ENCODE measurements at places on chromosomes 13 and 19.

GRCh38 chr19:18845961-18846360 lies 14.2 kb downstream of the UPF1 start:
- no peak for DNase-seq

DNA sequence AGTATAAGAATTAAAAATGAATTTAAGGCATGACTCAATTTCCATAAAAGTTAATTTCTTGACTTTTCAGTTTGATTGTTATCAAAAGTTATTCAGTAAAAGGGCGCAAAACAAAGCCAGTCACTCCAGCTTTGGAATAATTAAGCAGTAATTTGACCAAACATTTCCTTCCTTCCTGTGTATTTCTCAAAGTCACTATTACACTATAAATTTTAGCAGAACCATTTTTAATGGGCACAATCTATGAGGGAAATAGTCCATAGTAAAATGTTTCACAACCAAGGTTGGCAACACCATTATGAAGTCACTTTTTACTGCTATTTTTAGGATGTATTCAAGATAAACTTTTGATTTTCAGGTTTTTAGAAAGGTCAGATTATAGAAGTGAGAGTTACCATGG lies 91.0 kb downstream of the DACH1 start:
- no peak for DNase-seq

DNA sequence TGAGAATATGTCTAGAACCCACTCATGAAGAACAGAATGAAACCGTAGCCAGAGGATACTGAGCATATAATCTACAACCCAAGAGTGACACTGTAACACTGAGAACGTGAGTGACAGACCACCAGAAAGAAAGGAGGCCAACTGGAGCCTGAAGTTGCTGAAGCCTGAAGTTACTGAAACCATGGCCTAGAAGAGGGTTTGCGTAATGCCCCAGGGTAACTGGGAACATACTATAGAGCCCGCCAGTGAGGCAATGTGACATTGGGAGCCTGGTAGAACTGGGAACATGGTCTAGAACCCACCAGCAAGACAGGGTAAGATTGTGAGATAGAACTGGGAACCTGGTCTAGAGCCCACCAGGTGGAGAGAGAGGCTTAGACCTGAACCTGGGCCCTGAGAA lies 15.5 kb upstream of the TNFSF14 start:
- DNase-seq = no peak

GRCh38 chr13:33204130-33204927 lies 81.2 kb downstream of the STARD13 start:
- DNase-seq = no peak

DNA sequence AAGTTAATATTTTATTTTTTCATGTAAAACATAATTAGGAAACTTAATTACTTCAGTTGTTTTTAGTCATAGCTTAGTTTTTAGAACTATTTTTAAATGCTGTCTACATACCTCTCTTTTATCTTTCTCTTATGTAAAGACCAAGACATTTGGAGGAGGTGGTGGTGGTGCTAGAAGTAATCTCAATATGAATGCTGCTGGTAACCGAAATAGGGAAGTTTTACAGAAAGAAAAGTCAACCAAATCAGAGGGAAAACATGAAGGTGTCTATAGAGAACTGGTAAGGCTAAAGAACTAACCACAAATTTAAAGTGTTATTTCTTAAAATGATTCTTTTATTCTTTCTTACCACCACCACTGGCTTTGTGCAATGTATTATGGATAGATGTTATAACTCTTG lies 97.3 kb downstream of the TDRD3 start:
- no peak for DNase-seq

Data from CD4-positive, alpha-beta T cell treated with Interleukin-17A for 4 hours (primary cell).